ENCODE measurements at places on chromosomes 16 and 17. TPM values are rescaled to one million over a fixed set of nuclear protein-coding genes. Genes with fewer than 3 reads are reported as not detected.

DNA sequence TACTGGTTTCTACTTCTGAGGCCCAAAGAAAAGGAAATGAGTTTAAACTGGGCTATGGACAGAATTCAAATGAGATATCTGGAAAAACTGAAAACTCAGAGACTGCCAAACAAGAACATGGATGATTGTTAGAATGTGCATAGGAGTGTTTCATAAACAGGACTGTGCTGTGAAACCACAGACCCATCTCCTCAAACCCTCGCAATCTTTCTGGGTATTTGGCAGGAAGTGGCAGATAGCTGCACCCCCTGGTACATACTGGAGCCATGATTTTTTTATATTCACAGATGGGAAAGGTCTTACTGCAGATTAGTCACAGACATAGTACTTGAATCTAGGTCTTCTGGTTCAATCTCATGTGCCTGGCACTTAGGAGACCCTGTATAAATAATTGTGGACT, 145.0 kb downstream of the CCDC182 start:
- no peak for DNase-seq

DNA sequence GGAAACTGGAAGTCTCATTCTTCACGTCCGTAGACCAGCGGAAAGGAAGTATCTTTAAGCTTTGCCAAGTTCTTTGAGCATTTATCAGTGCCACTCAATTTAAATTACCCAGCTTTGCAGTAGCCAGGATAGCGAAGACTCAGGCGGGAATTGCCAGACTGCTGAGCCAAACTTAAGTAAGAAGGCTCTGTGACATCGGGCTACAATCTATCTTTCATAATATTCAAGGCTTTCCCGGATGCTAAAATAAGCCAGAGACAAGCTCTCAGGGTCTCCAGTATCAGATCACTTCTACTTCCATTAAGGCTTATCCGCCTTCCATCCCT, 436 bp upstream of the BRIP1 start:
- DNase-seq, result no peak

GRCh38 chr16:11627822-11628457, 40.3 kb upstream of the SNN start:
- DNase-seq, result no peak

TP53TG3C gene
- total RNA-seq, result not detected

LPCAT2 gene
- 4.1 TPM for total RNA-seq

KRT31 gene
- not detected for total RNA-seq

VAC14 gene
- 17.7 TPM for total RNA-seq

GRCh38 chr17:17811381-17812210, 25.2 kb downstream of the SREBF1 start:
- DNase-seq, result peak; percentile 55

DNA sequence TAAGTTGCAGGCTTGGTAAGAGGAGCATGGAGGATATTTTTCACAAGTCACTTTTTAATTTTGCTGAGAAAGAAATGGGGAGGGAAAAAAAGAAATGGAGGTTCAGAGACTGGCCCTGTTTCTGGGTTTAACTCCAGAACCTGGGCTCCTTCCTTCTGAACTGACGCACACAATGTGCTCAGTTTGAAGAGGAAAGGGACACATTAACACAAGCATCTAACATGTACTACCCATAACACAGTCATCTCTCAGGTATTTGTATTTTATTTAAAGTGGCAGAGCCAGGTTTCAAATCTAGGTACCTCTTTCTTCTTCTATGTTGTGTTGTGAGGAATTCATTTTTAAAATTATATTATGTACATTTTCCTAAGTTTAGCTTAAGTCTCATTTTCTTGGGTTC, 5.3 kb upstream of the TMEM100 start:
- no peak for DNase-seq

CLEC3A gene
- not detected for total RNA-seq

DNA sequence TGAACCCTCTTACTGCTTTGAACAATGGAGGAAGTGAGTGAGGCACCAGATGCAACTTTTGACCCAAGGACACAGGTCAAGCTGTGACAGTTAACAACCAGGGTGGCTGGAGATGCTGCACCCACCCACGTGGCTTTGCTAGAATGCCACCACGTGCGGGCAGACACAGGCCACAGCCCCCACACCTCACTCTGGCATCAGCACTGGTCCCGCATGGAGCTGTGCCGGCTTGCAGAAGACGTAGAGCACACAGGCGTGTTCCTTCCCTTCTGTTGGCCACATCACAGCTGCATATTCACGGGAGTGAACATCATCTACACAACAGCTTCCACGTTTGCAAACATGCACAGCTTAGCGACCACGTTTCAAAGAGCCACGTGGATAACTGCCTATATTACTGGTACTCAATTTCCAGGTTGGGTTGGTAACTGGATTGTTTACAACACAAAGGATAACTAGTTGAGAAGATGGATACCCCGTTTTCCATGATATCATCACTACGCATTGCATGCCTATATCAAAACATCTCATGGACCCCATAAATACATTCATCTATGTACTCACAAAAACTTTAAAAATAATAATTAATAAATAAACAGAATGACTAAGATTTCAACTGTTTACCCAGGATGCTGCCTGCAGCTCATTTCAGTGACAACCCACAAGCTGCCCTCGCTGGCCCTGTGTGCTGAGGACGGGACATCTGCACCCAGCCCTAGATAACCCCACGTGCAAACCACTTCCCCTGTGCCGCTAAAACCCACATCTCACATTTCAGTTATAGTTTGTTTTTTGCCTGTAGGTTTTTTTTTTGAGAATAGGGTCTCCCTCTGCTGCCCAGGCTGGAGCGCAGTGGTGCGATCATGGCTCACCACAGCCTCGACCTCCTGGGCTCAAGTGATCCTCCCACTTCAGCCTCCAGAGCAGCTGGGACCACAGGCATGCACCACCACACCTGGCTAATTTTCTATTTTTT, 132.0 kb downstream of the ANKRD11 start:
- no peak for DNase-seq

GRCh38 chr17:6205525-6205924, 135.3 kb downstream of the WSCD1 start:
- no peak for DNase-seq

- no peak for DNase-seq
Measured at GRCh38 chr17:33267271-33267790, 25.8 kb downstream of the ASIC2 start.

- no peak for DNase-seq
Measured at GRCh38 chr16:10655415-10655977, 39.2 kb downstream of the TEKT5 start.

MT1F gene
- 14.2 TPM for total RNA-seq

- no peak for DNase-seq
Measured at GRCh38 chr16:30609002-30609925, 925 bp downstream of the ZNF689 start.

GRCh38 chr16:26019381-26020242, 327.9 kb downstream of the HS3ST4 start:
- DNase-seq, result no peak

GRCh38 chr16:81327011-81327410, 12.2 kb downstream of the GAN start:
- DNase-seq, result no peak

- no peak for DNase-seq
Measured at GRCh38 chr17:81379523-81379942, 15.7 kb upstream of the BAHCC1 start.

TLCD3A gene
- total RNA-seq, result 1.7 TPM

CD300C gene
- total RNA-seq, result 0.92 TPM

DNA sequence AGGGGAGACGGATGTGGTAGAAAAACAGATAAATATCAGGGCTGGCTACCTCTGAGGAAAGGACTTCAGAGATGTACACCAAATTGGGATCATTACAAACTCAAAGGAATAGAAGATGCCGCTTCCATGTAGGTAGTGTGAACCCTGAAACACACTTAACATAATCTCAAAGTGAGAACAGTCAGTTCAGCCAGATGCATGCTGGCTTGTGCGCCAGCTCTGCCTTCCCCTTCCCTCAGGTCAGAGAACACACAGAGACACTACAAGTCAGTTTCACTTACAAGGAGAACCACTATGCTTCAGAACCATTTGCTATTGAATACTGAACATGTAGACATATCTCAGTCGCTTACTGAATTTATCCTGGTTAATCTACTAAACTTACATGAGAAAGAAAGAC, 176.0 kb upstream of the AXIN2 start:
- no peak for DNase-seq

DNA sequence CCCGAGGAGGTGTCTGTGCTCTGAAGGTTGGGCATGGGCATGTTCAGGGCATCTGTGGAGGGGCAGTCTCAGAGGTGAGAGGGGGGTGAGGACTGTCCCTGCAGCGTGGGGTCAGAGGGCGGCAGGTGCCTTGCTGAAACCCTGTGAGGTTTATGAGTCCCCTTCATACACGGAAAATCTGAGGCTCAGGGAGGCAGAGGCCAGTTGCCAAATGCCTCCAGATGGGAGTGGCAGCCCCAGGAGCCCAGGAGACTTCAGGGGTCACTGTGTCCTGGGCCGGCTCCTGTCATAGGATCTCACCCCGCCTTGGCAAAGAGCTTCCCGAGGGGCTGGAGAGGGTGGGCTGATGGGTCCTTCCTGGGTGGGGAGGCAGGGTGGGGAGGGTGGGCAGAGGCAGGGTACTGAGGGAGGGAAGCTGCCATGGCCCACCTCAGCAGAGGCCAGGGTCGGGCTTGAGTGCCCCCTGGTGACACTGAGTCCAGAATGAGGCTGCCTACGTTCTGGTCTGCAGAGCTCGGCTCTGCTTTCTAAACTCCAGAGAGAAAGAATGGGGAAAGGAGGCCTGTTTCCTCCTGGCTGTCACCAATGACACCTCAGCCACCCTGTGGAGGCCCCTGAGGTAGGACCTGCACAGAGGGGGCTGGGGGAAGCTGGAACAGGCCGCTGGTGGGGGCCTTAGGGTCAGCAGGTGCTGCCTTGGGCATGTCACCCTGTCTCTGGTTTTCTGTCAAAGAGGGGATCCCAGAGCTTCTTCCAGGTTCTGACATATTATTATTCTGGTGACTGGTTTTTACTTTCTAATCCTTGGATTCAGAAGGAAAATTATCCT, 1.1 kb downstream of the LGALS9 start:
- DNase-seq, result no peak

C1QL1 gene
- total RNA-seq, result 0.17 TPM

DNA sequence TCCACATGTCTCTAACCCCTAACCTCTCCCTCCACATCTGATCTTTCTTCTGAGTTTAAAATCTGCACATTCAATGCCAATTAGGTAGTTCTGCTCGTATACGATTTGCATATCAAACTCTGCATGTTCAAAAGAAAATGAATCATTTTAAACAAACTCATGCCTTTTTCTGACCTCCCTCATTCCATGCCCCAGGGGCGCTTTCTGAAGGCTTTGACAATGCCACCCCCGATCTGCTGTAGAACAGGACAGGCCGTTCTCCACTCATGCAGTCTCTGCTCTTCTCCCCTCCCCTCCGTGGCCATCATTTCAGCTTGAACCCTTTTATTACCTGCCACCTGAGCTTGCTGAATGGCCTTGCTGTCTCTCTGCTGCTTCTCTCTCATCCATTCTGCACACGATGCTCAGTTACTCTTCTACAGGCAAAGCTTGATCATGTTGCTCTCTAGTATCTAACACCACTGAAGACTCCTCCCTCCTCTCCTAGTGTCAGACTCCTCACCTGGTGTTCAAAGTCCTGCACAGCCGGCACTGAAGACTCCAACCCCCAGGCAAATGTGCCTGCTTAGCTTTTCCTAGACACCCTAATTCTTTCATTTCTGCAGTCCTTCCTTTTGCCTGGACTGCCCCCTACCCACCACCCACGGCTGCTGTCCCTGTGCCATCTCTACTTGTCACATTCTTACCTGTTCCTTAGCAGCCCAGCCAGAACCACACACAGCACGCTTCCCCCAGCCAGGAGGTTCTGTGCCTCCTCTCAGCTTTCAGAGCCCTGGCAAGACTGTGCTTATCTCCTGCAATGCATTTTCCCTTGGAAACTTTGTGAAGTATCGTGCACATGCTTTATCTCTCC, 6.2 kb downstream of the TMEM238L start:
- no peak for DNase-seq

GRCh38 chr17:82231562-82232321, 2.9 kb downstream of the SLC16A3 start:
- DNase-seq, result peak; percentile 72

CMTM2 gene
- total RNA-seq, result 0.50 TPM

DNA sequence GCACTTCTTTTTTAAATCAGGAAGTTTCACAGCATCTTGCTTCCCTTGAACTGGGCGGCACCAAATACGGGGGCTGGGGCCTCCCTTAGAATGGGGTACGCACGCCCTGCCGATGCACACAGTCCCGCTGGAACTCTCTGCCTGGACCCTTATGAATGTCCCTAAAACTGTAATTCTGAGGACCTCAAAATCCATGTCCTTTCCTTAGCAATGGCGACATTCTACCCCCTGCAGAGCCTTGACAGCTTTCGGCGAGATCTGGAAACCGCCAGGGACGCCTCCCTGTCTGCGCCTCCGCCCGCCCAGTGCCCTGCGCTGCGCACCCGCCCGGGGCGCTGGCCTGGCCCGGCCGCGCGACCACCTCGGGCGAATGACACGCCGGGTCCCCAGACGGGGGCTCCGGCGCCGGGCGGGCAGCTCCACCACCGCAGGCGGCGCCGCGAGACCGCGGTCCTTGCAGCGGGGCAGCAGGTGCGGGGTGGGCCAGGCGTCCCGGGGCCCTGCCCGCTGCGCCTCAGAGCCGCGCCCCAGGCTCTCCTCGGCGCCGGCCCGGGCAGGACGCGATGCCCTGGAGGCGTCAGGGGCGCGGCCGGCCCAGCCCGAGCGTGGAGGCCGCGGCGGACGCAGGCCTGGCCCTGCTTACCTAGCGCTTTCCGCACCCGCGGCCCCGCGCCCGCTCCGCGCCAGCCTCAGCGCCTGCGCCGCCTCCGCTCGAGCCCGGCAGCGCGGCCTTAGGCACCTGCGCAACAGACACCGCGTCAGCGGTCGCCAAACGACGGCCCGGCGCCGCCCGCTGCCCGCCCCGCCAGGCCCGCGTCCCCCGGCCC, 548 bp downstream of the HAGH start:
- DNase-seq, result peak; percentile 52

- no peak for DNase-seq
Measured at GRCh38 chr16:50494501-50495491, 53.4 kb upstream of the NKD1 start.

DNA sequence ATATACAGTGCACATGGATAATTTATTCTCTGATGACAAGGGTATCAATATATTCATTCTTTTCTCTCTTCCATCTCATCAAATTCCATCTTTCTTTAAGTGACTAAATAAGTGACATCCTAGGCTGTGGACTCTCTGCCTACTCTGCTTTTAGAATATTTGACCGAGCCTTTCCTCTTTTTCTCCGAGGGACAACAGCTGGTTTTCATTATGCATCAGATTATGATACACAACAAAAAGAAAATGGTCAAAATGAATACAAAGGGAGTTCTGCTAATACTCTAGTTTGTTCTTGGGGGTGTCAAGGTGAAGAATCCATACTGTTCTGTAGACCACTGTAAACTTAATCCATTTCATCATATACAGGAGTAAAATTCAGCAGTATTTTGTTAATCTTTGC, 942.6 kb downstream of the KCNJ2 start:
- DNase-seq, result no peak

- DNase-seq, result no peak
Measured at GRCh38 chr17:36816907-36817288, 120.4 kb upstream of the LHX1 start.

KRTAP4-6 gene
- total RNA-seq, result not detected
